ENCODE measurements at places on chromosomes 1 and 21. TPM values are rescaled to one million over a fixed set of nuclear protein-coding genes. Genes with fewer than 3 reads are reported as not detected.

DNA sequence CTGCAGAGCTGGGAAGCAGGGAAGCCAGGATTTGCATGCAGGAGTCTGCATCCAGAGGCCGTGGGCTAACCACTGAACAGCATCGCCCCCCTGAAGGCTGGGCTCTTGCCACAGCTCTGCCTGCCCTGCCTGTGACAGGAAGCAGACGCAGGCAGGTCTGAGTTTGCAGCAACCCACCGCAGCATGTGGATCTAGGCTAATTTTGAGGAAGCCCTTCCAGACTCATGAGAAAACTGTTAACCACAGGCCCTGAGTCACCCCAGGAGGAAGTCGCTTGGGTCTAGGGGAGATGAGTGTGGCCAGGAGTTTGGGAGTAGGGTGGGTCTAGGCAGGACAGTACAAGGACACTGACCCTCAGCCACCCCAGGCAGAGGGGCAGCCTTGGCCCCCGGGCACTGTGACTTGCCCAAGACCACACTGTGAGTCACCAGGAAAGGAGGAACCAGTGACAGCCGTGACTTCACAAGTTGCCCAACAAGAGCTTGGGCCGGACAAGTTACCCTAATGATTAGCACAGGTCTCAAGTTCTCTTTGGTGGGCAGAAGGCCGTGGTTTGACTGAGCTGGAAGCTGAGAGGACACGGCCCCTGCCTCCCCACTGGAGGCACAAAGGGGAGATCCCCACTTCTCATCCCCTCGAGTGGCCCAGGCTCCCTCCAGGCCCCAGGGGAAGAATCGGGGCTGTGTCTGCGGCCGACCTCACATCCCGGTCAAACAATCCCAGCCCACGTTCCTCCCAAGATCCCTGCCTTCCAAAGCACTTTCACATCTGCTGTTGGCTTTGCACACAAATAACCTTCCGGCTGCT lies 826 bp downstream of the LAPTM5 start:
- peak; percentile 37 for DNase-seq

DNA sequence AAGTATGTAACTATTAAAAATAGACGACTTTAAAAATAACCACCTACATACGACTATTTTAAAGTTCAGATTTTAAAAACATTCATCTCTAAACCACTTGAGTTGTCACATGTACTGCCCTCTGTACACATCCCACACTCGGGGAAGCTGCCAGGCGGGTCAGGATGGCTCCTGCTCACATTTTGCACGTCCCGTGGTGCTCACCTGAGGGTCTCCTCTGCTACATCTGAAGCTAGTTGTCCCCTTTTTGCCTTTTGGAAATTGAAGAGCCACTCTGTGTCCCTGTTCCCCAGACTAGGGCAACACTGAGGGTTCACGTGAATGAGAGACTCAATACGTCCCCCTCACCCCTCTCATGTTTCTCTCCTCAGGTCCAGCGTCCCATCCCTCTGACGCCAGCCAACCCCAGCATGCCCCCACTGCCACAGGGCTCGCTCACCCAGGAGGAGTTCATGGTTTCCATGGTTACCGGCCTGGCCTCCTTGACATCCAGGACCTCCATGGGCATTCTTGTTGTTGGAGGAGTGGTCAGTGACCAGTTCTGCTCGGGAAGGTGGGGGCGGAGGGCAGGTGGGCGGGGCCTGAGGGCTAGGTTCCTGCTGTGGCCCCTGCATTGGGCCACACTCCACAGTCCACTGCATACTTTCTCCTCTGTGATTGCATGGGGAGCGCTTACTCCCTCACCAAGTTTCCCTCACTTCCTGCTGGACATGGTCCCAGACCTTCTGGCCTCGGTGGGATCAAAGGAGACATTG lies 13.0 kb upstream of the MIIP start:
- no peak for DNase-seq

DNA sequence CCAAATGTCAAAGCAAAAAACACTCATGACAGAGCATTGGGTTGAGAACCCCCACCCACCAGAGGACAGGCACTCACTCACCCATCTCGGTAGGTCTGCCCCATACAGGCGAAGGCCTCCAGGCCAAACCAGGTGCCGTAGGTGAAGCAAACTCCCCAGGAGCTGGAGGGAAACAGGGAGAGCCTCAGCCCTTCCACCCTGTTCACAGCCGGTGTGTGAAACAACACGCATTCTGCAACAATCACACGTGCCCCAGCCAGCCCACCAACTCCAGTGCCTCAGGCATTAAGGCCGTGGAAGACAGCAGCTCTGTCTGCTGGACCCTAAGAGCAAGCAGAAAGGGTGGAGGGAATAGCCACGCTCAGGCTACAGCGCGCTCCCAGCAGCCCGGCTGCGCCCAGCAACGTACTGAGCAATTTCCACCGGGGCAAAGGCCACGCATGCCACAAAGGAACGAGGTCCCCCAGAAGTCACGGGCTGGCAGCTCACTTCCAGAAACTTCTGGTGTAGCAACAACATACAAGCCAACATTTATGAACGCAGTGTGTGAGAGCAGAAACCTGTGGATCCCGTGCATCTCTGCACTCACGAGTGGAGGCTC lies 11.4 kb upstream of the SPATC1L start:
- DNase-seq: no peak

DNA sequence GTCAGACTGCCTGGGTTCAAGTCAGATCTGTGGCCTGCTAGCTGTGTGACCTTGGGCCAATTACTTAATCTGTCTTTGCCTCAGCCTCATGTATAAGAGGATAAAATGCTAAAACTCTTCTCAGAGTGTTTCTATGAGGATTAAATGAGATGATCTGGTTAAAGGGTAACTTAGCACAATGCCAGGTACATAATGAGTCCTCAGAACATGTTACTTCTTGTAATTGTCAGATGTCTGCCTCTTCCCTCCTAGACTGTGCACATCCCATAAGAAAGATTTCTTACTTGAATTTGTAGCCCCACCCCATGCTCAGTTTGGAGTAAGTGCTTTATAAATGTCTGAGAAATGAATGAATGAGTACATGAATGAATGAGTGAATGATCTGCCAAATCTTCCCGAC lies 34.6 kb upstream of the HIVEP3 start:
- DNase-seq: no peak

- no peak for DNase-seq
Measured at GRCh38 chr1:241081473-241081872, 275.5 kb downstream of the RGS7 start.

DNA sequence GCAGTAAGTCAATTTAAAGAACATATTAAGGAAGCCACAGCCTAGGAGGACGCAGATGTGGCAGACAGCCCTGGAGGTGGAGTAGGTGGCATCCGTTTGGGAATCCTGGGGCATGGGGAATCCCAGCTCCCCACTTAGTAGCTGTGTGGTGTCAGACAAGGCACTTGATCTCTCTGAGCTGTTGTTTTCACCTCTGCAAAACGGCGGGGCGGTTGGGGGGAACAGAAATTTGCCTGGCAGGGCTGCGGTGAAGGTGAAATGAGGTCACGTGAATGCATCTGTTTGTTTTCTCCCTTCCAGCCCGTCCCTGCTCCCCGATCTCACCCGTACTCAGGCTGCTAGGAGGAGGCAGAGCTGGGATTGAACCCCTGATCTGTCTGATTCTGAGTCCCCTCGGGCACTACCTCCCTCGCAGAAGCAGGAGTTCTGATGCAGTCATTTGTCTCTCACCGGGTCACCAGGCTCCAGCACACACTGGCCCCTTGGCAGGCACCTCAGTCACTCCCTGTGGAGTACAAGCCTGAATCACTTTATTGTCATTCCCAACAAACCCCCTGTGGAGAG lies 2.2 kb upstream of the LAPTM5 start:
- DNase-seq: no peak

- DNase-seq: no peak
Measured at GRCh38 chr1:11176081-11176706, 13.0 kb upstream of the ANGPTL7 start.

Gene OR2AK2
- not detected for total RNA-seq

Gene FOXO6
- total RNA-seq: 3.9 TPM

Gene TMIGD3
- 0.55 TPM for total RNA-seq
